ENCODE measurements at places on chromosomes 12 and 14. TPM values are rescaled to one million over a fixed set of nuclear protein-coding genes. Genes with fewer than 3 reads are reported as not detected.

GRCh38 chr14:92439537-92440344 lies 73.8 kb upstream of the RIN3 start:
- no peak for DNase-seq

DNA sequence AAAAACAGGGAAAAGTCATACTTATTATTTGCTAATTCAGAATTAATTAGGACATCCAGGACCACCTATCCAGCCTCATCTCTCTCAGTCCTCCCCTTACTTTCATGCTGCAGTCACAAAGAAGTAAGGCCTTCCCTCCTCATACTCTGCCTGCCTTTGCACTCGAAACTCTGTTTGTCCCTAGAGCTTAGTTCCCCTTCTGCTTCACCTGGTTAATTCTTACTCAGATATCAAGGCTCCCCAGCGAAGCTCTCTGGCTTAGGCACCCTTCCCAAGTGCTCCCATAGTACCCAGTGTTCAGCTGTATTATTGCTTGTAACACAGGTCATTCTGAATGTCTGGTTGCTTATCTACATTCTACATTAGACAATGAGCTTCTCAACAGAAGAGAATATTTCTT lies 81.3 kb downstream of the ERGIC2 start:
- DNase-seq: no peak

DNA sequence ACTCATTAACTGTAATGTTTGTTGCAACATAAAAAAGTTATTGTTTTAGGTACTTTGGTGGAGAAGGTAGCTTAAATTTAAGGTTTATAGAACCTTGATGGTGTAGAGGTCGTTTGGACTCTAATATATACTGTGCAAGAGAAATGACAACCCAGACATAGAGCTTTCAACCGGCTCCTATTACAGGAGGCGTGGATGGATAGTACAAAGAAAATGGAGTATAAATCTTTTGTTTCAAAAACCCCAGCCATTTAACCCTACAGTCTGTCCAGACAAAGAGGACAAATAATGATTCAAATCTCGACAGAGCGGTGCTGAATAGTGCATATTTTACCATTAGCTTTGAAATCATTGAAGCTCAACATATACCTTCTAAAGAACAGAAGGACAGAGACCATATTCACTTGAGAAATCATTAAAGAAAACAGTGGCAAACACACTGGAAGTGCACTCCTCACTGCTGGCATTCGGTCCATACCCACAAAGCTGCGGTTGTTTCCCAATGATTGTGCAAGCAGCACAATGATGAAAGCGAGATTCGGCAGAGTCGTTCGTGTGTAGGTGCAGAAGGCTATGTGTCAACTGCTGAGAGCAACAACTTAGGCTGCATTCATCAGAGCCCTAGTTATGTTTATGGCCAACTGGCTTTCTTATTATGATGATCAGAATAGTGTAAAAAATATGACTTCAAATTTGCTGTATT lies 688.6 kb downstream of the NOVA1 start:
- DNase-seq: no peak

DNA sequence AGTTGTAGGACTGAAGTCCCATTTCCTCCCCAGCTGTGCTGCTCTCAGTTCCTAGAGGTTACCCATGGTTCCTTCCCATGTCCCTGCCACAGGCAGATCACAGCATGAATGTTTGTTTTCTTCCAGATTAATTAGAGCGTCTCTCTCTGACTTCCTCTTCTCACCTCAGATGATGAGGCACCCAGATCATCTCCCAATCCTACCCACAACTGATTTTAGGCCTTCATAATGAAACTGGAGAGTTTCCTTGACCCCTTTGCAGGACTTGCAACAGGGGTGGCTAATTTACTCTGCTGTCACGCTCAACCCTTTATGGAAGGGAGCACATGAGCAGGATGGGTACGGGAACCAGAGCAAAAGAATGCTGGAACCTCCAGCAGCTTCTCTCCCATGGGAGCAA lies 32.1 kb upstream of the TXNRD1 start:
- DNase-seq: no peak

GRCh38 chr12:98686603-98687002 lies 41.5 kb downstream of the APAF1 start:
- no peak for DNase-seq

- no peak for DNase-seq
Observed at GRCh38 chr12:26422839-26423398, 227.5 kb downstream of the SSPN start.

The PTPRQ gene
- not detected for total RNA-seq

The TRPV4 gene
- not detected for total RNA-seq

The SRP54 gene
- 70.8 TPM for total RNA-seq

The DTX1 gene
- 2.3 TPM for total RNA-seq

The ZFHX2 gene
- 1.8 TPM for total RNA-seq

The SLC39A5 gene
- total RNA-seq: 0.56 TPM

Data from GM12878 (cell line).